ENCODE measurements at places on chromosomes 5 and 9. TPM values are rescaled to one million over a fixed set of nuclear protein-coding genes. Genes with fewer than 3 reads are reported as not detected.

- DNase-seq, result no peak
Observed at GRCh38 chr5:96031811-96032261, 70.2 kb upstream of the ELL2 start.

The WNK2 gene
- total RNA-seq, result 44.6 TPM

GRCh38 chr5:11415751-11416150 lies 488.5 kb downstream of the CTNND2 start:
- no peak for DNase-seq

DNA sequence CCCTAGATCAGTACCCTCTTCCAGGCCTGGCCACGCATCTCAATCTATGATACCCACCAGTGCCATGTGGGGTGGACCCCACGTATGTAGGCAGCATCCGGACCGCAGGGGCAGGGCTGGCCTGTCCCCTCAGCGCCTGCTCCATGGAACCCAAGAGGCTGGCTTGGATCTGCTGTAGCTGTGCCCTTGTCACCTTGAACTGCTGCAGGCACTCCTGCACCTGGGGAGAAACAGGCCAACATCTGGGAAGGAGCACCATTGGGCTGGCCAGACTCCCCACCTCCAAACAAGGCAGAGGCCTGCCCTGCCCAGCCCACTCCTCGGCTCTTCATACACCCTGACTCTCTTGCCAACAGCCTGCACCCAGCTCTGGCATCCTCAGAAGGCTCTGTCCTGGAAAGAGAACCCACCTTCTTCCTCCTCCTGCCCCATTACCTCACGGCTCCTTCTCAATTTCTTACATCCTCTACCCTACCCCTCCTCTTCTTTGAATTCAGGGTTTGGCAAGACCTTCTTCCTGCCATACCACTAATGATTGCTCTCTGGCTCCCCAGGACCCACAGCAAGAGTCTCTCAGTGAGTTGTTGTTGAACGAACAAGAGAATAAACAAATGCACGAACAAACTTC lies 7.7 kb downstream of the HK3 start:
- no peak for DNase-seq

The BTNL8 gene
- total RNA-seq, result not detected

DNA sequence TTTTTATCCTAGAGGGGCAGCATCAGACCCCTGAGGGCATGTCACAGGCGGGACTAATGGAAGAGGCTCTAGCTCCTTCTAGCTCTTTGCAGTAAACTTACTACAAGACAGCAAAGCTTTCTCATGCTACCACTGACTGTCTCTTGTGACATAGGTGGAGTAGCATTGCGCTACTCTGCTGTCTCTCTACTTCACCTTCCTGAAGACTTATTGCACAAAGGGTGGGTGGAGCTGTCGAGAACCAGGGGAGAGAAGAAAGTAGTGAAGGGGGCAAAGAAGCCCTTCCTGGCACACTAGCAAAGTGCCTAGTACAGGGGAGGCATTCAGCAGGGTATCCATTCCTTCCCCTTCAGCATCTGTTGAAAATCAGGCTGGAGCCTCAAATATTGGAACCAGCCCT lies 36.1 kb upstream of the NEK6 start:
- DNase-seq, result no peak

The FGD3 gene
- 84.9 TPM for total RNA-seq

- DNase-seq, result no peak
Observed at GRCh38 chr5:168681556-168682183, 102.5 kb upstream of the PANK3 start.

The IFNK gene
- total RNA-seq, result not detected

- no peak for DNase-seq
Observed at GRCh38 chr5:11298877-11299276, 537.8 kb upstream of the DAP start.

GRCh38 chr5:146589028-146589345 lies 73.0 kb upstream of the GPR151 start:
- DNase-seq, result no peak

The AFF4 gene
- 64.5 TPM for total RNA-seq

DNA sequence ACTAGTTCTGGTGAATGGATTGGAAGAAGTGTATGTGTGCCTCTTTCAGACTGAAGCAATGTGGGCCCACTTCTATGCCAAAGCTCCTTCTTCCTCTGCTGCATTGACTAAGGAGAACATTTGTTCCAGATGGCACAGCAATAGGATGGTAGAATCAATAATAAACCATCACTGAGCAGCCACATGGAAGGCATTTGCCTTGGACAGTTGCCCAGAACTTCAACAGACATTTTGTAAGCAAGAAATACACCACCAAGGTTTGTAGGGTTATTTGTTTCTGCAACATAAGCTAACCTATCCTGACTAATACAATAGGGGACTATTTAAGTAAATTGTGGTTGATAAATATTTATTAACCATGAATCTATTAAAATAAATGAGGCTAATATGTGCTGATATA lies 37.7 kb upstream of the CSNK1G3 start:
- no peak for DNase-seq

GRCh38 chr9:110555551-110556331 lies 23.8 kb downstream of the SVEP1 start:
- DNase-seq, result peak; percentile 90

- no peak for DNase-seq
Observed at GRCh38 chr5:22053195-22053594, 799.9 kb downstream of the CDH12 start.

Data from PC-9 (cell line).